ENCODE measurements at places on chromosomes 13 and 19.

GRCh38 chr13:60164234-60164889 is 634 bp upstream of the DIAPH3 start:
- DNase-seq = no peak

GRCh38 chr13:80290591-80290990 is 50.3 kb downstream of the SPRY2 start:
- DNase-seq = no peak

- no peak for DNase-seq
These were observed 2862.8 kb upstream of the PCDH20 start for GRCh38 chr13:64278493-64278892.

DNA sequence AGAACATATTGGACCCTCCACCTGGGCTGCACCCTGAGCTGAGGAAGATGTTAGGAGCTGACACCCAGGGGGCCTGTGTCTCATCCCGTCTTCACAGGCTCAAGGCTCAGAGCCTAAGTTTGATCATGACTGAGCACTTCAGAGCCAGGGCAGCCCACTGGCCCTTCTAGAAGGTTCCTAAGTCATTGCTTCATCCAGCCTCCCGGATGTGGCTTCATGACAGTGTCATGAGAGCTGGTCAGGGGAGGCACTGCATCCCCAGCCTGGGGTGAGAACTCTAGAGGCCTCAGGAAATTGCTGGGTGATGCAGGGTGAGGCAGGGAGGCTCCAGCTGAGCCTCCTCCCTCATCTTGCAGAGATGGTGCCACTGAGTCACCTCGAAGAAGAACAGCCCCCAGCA is 24.9 kb upstream of the PIK3R2 start:
- DNase-seq = no peak
